Activated T-helper 1 cell treated with anti-CD3 and anti-CD28 coated beads, Interleukin-2, amount 50 U/mL, for 16 hours (primary cell): ENCODE measurements at places on chromosomes 2 and 18.

DNA sequence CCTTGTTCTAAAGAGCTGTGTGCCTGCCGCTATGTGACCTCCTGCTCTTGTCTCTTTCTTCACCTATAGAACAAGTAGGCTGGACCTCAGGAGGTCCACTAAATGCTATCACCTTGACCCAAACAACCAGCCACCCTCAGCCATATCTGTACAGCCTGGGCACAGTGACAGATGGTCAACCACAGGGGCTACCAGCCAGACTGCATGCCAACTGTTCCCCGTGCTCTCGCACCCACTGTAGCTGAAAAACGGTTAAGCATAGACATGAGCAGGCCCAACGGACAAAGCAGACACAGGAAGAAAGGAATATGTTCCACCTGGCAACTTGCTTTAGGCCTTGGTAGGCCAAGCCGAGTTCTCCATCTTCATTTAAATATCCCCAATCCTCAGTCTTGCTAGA, 43.2 kb upstream of the ACAA2 start:
- no peak for DNase-seq

DNA sequence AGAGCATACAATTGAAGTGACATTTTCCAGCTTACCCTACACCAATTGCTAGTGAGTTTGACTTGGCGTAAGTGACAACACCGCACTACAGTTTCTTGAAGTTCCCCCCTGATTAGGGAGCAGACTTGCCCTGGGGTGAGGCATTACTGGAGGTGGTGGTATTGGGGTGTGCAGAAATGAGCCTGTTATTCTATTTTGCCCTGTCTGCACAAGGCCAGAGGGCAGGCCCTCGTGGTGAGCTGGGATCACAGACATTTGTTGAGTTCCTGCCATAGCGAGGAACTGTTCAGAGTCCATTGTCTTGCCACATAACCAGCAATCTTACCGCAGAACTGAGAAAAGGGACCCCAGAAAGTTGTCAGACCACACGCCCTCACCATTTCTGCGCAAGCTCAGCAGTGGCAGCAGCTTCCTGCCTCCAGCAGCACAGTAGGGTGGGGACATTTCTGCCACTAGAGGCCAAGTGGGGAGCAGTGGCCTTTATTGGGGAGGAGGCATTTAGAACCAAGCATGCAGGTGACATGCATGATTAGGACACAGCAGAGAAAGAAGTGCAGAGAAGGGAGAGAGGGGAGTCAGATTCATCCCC, 103.6 kb upstream of the BCL2L11 start:
- no peak for DNase-seq

- no peak for DNase-seq
Measured at GRCh38 chr2:208375491-208376068, 31.0 kb upstream of the PTH2R start.

- no peak for DNase-seq
Measured at GRCh38 chr2:222993920-222994650, 57.9 kb upstream of the KCNE4 start.

DNA sequence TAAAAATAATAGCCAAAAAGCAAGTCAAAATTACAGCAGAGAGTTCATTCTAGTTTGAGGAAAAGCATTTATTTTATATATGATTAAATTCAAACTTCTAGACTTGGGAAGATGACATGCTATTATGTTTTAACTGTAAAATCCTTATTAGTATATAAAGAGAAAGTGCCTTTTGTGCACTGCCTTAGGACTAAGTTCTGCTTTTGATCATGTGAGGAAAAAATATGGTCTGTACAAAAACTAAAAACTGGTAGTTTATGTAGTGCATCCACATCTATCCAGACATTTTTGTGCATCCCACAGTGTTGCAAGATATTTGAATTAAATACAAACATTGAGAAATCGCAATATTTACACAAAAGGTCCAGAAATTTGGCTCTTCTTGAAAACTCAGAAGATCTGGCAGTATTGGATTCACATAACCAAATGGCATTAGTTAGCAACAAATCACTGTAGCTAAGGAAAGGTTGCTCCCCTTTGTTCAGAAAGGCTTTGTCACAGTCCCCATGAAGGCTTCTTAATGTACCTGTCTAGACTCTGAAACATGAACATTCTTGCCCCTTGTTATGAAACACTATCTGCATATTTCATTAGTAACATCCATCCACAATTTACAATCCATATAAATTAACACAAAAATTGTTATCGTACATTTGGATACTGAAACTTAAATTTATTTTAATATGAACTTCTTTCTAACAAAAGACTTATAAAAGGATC, 2.2 kb downstream of the MMADHC start:
- DNase-seq, result no peak

- no peak for DNase-seq
Measured at GRCh38 chr2:99957332-99958133, 184.9 kb downstream of the AFF3 start.

GRCh38 chr18:68438983-68439382, 275.9 kb downstream of the TMX3 start:
- no peak for DNase-seq

- no peak for DNase-seq
Measured at GRCh38 chr2:111106706-111107105, 14.0 kb upstream of the BCL2L11 start.

DNA sequence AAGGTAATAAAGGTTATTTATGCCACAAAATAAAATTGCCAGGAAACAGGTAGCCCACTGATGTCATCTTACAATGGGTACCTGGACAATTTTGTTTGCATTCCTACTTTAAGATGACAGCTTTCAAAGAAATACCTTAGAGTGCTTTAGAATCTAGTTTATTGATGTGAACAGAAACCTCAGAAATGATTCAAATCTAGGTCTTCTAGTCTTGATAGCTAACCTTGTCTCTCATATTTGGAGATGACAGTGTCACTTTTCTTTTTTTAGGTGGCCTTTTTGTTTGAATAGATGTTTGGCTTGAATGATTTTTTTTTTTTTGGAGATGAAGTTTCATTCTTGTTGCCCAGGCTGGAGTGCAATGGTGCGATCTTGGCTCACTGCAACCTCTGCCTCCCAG, 69.1 kb downstream of the PIK3C3 start:
- no peak for DNase-seq

DNA sequence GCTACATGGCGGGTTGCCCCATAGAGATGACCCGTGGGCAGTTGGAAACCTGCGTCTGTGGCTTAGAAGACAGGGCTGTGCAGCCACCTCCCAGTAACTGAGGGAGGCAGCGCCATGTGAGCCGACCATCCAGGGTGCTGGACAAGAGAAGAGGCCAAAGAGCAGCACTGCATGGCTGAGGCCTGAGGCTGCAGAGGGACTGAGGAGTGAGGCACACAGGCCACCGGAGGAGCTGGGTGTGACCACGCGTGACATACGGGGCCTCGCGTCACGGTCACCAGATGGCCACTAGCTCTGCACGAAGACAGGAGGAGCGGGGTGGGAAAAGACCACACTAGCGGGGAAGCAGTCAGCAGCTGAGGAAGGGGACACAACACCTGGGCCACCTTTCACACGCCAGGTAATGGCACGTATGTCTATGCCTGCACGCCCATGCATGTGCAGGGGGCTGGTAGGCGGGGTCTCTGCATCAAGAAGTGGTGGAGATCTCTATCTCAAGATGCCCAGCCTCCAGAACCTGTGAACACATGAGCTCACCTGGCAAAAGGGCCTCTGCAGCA, 61.4 kb downstream of the NDUFA10 start:
- DNase-seq, result no peak

GRCh38 chr2:58702302-58702885, 461.3 kb upstream of the FANCL start:
- DNase-seq, result no peak

DNA sequence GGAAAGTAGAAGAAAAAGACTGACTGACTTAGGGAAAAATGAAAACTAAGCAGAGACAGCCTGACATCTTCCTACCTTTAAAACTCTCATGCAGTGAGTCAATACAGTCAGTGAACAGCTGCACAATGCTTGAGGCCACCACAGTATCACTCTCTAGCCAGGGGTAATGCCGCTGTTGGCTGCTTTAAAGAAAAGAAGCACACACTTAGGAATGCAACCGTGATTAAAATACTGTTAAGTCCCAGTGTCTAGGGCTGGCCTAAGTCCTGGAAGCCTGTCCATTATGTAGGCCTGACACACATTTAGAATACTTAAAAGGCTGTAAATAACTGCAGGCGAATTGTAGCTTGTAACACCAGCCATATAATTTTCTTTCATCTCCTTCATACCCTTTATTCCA, 50.7 kb downstream of the SIGLEC15 start:
- DNase-seq, result no peak

- no peak for DNase-seq
Measured at GRCh38 chr2:152523091-152523490, 188.1 kb downstream of the FMNL2 start.

DNA sequence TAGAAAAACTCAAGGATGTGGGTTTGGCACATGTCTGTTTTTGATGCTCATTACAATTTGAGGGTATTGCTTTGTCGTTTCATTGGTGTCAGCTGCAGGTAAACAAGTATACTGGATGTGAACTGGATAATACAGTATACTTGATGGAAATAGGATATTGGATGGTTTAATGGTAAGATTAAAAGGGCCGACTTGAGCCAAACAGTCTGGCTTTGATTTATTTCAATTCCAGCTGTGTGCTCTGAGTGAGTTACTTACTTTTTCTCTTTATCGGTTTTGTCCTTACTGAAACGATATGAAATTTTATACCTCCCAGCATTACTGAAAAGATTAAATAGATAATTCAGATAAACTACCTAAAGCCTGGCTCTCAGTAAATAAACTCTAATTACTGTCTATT, 227.6 kb downstream of the ASXL3 start:
- DNase-seq, result no peak

DNA sequence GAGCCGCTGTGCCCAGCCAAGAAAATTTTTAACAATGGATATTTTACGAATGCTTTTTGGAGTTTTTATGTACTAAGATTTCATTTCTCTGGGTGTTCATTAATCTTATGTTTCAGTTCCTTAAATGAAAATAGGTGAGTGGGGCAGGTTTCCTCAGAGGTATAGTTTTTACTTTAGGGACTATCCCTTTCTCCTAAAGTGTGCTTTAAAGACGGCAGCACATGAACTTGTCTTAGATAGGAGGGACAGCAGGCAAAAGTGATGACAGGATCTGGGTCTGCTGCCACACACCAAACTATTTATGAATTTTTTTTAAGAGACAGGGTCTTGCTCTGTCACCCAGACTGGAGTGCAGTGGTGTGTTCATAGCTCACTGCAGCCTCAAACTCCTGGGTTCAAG, 8.0 kb upstream of the REL start:
- no peak for DNase-seq

- DNase-seq, result no peak
Measured at GRCh38 chr2:37180640-37181039, 7.8 kb downstream of the SULT6B1 start.

DNA sequence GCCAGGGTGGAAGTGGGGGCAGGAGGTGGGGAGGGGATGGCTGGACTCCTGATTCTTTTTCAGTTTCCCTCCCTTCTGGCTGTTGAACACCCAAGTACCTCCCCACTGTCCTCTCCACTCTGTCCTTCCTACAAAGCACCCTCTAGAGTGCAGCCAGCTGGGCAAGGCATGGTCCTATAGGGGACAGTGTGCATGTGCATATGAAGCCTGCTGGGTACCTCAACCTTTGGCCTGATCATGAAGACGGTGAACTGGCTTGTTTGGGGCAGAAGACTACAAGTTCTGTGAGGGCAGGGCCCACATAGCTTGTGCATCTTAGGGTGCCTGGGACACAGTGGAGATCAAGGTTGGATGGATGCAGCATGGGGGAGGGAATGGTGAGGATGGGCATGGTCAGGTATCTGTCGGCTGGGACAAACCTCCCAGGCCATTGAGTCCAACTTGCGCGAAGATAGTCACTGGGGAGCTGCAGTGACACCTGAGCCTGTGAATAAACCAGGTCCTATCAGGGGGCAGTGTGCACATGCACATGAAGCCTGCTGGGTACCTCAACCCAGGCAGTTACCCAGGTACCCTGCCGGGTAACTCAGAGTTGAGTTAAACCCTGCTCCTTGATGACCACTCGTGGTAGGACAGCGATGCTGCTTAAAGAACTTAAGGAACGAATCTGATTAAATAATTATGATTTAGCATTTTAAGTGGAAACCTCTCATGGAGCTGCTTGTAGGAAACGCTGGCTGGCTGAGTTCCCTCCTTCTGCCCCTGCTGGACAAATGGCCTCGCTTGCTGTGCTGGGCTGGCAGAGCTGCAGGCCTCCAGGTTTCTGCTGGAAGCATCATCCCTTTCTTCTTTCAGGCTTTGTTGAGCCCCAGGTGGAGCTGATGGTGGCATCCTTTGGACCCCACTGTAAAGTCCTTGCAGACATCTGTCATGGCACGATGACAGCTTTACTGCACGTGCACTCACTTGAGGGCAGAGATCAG, 84.0 kb downstream of the POLR1A start:
- DNase-seq, result no peak

DNA sequence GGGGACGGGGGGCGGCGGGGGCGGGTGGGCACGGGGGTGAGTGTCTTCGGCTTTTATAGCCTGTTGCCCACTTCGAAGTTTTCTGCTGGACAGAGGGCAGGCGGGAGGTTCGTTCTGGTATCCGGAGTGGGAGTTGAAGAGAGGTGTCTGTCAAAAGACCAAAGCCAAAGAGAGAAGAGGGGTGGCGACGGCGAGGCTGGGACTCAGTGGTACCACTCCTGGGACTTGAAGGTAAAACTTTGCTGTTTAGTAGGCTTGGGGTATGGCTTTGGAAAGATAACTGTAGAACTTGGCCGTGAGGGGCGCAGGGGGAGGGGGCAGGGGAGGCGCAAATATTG, 215.8 kb upstream of the DTNA start:
- DNase-seq, result no peak

- DNase-seq, result no peak
Measured at GRCh38 chr18:36448384-36449290, 151.1 kb downstream of the FHOD3 start.

DNA sequence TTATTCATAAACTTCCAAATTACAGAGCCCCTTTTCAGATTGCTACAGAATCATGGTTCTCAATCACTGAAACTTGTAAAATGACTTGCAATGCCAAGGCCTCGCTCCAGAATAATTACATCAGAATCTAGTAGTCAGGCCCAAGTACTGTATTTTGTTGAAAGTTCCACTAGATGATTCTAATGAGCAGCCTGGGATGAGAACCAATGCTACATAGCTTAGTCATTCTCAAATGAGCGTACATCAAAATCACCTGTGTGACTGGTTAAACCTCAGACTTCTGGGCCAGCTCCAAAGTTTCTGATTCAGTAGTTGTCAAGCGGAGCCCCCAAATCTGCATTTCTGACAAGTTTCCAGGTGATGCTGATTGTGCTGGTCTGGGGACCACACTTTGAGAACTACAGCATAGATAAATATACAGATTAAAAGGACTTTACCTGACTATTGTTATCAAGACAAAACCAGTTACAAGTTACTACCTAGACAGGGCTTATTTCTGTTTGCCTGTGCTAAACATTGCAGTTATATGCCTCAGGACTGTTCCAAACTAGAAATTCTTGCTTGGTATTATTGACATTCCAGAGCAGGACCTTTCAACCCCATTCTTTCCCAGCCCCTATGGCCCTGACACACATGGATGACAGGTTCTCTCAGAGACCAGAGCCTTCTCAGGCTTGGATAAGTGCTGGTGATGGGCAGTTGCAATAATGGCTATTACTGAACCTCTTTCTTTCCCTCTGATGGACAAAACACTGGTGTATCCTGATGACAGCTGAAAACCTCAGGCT, 83.1 kb downstream of the UPP2 start:
- no peak for DNase-seq

GRCh38 chr2:122808286-122808969, 1053.0 kb downstream of the TSN start:
- DNase-seq, result no peak
